ENCODE measurements at places on chromosomes 5 and 9.

DNA sequence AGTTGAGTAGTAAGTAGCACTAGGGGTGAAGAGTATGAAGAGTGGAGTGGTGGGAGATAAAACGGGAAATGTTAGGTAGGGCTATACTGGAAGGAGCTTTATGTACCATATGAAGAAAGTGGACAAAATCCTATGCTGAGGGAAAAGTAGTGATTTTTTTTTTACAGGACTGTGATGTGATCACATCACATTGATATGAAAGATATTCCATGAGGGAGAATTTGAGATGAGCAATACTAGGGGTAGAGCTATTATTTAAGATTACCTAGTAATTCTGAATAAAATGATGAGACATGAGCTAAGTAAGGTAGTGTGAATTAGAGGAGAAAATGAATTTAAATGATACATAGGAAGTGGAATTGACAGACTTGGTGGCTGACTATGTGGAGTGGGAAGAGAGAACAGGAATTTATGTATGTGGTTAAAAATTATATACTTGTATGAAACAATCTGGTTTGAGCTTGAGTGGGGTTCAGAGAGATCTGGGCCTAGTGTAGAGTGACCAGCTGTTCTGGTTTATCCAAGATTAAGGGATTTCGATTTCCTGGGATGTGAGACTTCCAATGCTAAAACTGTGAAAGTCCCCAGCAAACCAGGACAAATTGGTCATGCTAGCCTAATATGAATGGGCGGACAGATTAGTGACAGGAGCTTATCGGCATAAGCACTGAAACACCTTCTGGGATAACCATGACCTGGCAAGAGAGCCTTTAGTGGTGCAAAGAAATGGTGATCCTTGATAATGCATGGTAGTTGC lies 29.3 kb upstream of the STOM start:
- no peak for DNase-seq

DNA sequence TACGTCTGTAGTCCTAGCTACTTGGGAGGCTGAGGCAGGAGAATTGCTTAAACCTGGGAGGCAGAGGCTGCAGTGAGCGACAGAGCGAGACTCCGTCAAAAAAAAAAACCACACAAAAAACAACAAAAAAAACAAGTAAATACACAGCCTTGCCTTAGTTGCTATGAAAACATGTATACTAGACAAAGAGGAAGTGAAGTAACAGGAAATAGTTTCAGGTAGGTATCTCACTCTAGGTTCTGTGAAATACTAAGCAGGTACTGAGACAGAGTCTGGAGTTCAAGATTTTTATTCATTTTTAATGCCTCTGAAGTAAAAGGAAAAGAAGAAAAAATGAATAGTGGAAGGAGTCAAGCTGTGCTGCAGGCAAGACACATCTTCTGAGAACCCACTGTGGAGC lies 687.9 kb upstream of the RGMB start:
- DNase-seq: no peak

DNA sequence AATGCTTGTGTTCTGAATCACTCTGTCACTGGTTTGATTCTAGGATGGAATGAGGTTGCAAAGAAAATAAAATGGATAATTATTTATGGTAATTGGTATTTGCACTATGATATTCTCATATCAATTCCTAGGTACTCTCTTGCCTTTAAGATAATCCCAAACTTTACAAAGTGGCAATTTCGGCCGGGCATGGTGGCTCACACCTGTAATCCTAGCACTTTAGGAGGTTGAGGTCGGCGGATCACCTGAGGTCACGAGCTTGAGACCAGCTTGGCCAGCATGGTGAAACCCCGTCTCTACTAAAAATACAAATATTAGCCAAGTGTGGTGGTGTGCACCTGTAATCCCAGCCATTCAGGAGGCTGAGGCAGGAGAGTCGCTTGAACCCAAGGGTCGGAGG lies 1118.7 kb upstream of the C9orf72 start:
- DNase-seq: no peak

GRCh38 chr5:31036411-31036810 lies 157.1 kb upstream of the CDH6 start:
- DNase-seq: no peak

DNA sequence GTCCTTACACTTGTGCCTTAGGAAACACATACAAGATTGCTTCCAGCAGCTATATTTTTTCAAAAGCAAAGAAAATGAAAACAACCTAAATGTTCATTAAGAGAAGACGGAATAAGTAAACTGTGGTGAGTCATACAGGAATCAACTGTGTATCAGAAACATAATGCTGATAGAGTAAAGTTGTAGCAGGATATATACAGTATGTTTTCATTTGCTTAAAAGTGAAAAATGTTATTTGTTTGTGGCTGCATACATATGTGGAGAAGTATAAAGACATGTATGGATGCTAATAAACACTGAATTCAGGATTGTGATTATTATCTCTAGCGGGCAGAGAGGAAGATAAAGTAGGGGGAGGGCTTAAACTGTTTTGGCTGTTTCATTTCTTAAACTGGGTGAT lies 8.3 kb downstream of the DCTN4 start:
- no peak for DNase-seq

DNA sequence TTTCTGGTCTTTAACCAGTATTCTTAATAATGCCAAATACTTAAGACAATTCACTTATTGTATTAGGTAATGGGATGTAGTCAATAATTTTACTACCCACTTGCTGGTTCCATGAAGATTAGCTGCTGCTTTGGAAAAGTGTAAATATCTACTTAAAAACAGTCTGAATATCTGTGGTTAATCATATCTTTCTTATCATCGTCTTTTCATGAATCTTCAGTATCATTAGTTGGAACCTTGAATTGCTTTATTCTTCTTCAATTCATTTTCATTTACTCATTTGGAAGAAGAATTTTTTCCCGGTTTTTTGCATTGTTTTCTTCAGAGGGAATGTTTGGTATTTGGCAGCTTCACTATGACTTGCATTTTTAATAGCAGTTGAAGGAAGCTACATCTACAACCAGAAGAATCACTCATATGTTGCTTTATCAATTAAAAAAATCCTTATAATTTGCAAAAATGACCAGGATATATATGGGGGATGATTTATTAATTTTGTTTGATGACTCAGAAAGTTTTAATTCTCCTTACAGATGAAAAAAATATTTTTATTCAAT lies 1398.3 kb upstream of the CDH6 start:
- DNase-seq: no peak

- no peak for DNase-seq
Measured at GRCh38 chr9:124934290-124934689, 6.6 kb downstream of the GOLGA1 start.

DNA sequence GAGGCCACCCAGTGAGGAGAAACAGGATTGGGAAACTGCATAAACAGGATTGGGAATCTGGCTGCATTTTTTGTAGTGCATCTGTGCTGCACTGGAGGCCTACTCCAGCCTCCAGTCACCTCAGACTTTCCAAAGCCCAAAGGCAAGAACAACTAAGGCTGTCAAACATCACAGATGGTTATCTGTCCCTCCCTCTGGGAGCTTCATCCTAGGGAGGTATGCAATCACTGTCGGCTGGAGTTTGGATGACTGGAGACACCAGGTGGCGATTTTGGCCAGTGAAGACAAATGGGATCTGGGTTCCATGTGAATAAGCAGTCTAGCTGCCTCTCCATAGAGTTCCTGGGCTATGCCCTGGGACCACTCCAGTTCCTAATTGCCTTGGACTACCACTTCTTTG lies 9.3 kb upstream of the SPINK13 start:
- no peak for DNase-seq

GRCh38 chr5:53406630-53407316 lies 73.7 kb upstream of the FST start:
- no peak for DNase-seq

GRCh38 chr9:113160571-113160970 lies 9.8 kb downstream of the SLC31A2 start:
- no peak for DNase-seq

- no peak for DNase-seq
Measured at GRCh38 chr5:54581831-54582548, 64.4 kb downstream of the SNX18 start.

DNA sequence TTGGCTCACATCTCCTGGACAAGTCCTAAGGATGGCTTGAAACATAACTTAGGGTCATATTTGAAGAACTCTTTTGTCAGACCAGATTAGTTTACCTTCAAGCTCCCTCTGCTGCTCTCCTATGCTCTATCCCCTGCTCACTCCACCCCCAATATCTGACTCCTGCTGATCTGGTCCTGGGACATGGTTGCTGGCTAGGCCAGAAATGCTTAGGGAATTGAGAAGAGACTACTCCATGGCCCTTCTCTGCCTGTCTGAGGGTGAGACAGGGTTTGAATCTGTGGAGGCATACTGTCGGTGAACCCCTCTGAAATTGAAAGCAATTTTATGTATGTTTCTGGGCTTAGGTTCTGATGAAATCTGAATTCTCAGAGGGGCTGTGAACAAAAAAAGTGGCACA lies 3.3 kb downstream of the OTULIN start:
- no peak for DNase-seq

DNA sequence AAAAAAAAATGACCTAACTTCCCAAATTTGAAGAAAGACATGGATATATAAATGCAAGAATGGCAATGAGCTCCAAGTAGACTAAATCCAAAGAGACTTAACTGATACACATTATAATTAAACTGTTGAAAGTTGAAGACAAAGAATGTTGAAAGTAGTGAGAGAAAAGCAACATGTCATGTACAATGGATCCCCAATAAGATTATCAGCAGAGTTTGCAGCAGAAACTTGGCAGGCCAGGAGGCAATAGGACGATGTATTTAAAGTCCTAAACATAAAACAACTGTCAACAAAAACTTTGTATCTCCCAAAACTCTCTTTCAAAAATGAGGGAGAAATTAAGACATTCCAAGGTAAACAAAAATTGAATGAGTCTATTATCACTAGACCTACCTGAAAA lies 8.6 kb upstream of the DIRAS2 start:
- DNase-seq: no peak

- DNase-seq: no peak
Measured at GRCh38 chr9:76394960-76395252, 680 bp upstream of the RFK start.

DNA sequence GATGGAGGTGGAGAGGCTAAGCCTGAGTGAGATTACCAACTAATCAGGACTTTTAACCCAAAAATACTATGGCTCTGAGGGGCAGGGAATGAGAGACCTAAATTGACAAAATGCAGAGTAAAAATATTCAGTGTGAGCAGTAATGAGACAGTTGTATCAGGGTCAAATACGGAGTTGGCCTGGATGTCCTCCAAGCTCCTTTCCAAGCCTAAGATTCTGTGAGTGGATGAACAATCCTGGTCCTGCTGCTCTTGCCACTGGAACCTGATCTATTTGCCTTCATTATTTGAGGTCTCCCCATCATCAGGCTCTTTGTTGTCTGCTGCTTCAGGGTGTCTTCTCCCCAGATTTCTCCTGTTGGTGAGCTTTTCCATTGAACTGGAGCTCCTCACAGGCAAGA lies 1.1 kb downstream of the PDCD1LG2 start:
- DNase-seq: no peak

DNA sequence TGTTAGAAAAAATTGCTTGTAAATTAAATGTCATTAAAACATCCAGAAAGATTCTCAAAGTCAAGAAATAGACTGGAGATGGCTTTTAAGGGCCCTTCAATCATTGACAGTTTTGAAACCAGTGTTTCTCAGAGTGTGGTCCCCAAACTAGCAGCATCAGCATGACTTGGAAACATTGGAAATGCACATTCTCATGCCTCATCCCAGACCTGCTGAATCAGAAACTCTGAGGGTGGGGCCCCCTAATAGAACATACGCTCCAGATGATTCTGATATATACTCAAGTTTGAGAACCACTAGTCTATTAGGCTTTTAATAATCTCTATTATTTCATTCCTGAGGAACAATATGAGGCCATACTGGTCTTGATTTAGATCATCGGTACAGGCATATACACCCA lies 181.6 kb downstream of the SMARCA2 start:
- DNase-seq: no peak

DNA sequence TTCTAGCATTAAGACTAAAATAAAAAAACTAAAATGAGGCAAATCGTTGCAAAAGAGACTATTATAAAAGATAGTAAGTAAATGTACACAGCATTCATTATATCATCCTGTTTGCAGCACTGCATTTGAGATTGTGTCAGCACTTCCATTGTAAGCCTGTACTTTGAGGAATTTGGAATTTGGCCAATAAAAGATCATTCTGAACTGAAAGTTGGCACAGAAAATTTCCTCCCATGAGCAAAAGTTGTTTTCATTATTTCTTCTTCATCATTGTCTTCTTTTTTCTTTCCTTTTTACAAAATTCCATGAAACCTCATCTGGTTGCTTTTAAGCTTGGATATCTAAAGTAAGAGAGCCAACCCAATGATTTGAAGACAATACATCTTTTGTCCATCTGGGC lies 199.3 kb upstream of the ADAMTSL1 start:
- DNase-seq: no peak

GRCh38 chr9:74697535-74697934 lies 190.2 kb downstream of the TRPM6 start:
- DNase-seq: no peak

Measured in ureter (tissue), 1 donor.